HepG2 (cell line): ENCODE measurements at places on chromosomes 4 and X. TPM values are rescaled to one million over a fixed set of nuclear protein-coding genes. Genes with fewer than 3 reads are reported as not detected.
A peak's percentile ranks its signal among the peaks of the same experiment; 100 is the strongest.

DNA sequence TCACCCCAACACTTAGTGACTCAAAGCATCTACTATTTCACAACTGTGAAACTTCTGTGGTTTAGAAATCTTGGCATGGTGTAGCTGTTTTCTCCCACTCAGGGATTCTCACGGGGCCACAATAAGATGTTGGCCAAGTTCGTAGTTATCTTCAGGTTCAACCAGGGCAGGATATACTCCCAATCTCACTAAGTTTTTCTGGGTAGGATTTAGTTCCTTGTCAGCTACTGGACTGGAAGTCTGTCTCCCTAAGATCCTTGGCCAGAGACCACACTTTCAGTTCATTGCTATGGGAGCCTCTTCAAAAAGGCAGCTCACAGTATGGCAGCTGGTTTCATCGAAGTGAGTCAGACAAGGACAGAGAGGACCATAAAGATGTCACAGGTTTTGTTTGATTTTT is 111.7 kb upstream of the PDHA2 start:
- DNase-seq: no peak

DNA sequence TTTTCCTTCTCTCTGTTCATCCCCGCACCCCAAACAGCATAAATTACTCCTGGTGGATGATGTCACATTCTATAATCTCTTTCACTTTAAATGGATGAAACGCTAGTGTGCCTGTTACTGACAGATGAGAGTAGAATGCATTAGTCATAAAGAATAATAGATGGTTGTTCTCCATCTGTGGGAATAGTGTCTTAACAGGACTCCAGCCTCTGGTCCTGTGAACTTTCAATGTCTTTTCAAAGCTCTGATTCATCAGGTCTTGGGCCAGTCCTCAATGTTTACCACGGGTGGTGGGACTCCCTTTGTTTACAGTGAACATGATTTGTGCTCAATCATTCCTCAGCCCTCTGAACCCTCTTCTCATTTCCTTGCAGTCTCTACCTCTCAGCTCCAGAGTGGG is 182.6 kb downstream of the GABRB1 start:
- peak; percentile 16 for DNase-seq

DNA sequence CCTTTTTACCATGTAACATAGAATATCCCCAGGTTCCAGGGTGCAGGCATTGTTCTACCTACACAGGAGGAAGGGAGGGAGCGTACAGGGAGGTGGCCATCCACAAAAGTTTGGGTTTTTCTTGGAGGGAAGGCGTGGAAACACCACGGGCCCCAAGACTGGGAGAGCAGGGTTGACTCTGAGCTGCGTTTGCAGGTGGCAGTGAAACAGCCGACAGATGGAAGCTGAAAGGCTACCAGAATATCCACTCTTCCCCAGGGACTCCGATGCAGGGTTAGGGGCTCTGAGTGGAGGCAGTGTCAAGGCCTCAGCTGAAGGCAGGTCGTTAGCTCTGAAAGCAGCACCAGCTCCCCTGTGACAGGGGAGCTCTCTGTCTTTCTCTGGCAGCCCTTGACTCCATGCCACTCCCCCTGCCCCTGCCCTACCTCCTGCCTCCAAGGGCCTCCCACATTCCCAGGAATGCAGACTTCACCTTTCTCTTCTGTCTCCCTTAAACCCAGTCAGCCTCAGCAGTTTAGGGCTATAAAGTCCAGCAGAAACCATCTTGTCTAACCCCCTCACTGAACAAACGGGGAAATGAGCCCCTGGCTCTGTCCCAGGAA is 14.0 kb upstream of the GLOD5 start:
- no peak for DNase-seq

The PABPC1L2A gene
- not detected in 2 replicates for total RNA-seq

- no peak for DNase-seq
Observed at GRCh38 chrX:10648614-10649013, 28.2 kb upstream of the MID1 start.

The RNF212 gene
- total RNA-seq: not detected in 2 replicates

DNA sequence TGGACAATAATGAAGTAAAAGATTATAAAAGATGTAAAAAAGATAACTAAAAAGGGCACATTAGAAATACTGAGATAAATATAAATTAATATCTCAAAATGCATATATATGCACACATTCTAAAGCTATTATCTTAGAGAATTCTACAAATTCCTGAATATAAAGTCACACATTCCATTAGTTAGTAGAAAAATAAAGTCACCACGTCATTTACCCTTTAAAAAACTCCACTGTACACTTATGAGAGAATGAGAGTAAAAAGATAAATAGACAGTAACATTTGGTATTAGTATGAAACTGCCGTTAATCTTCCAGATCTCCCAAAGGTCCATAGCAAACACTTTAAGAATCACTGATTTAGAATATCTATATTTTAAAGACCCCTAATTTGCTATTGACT is 67.2 kb upstream of the IL15 start:
- no peak for DNase-seq

The SEL1L3 gene
- total RNA-seq: 0.63 and 1.1 TPM in 2 replicates

The CXCL8 gene
- 4.9 and 7.8 TPM in 2 replicates for total RNA-seq

GRCh38 chr4:167383291-167383690 is 149.0 kb upstream of the SPOCK3 start:
- DNase-seq: no peak

DNA sequence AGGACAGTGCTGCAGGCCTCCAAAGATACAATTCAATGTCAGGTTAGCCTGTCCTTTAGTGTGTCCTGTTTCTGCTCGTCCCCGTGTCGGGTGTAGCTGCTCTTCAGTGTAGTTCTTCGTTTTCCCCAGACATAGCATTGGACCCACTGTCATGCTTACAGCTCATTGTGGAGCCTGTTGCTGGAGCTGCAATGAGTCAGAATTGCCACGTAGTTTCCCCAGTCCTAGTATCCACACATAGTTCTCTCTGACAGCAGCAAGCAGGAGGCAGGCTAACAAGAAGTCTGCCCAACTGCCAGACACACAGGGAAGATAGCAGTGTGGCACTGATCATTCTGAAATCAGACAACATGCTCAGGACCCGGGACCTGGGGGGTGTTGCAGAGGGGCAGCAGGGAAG is 49.2 kb downstream of the MOSPD2 start:
- DNase-seq: no peak

DNA sequence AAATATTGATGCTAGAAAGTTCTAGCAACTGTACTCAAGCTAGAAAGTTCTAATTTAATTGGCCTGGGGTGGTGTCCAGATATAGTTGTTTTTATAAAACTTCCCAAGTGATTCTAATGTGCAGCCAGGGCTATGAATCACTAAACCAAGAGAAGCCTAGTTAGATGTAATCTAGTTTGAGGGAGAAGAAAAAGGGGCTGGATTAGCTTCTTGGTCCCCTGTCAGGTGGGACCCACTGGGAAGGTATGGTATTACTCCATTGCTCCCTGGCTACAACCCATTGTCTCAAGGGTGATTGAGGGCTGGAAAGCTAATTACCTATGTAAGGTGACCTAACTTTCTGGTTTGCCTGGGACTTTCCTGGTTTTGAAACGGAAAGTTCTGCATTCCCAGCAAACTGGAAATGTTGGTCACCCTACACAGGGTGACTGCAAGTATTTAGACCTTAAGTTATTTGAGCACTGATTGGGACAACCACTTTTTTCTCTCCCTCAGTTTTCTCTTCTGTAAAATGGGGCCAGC is 23.9 kb upstream of the MSN start:
- no peak for DNase-seq

GRCh38 chr4:1599026-1599481 is 85.1 kb downstream of the FAM53A start:
- no peak for DNase-seq

GRCh38 chrX:43238461-43238945 is 417.6 kb upstream of the MAOA start:
- DNase-seq: no peak

DNA sequence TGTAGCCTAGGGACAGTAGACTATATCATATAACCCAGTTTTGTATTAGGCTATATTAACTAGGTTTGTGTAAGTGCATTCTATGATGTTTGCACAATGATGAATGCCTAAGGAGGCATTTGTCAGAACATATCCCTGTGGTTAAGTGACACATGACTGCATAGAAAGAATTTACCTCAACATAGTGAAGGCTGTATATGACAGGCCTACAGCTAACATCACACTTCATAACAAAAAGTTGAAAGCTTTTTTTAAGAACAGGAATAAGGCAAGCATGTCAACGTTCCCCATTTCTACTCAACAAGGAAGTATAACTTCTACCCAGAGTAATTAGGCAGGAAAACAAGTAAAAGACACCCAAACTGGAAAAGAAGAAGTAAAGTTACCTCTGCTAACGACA is 165.9 kb upstream of the NDST4 start:
- DNase-seq: no peak
